Lower lobe of right lung (tissue), 2 donors: ENCODE measurements at places on chromosomes 2 and 18. TPM values are rescaled to one million over a fixed set of nuclear protein-coding genes. Genes with fewer than 3 reads are reported as not detected.

RUFY4 gene
- total RNA-seq: not detected

LHCGR gene
- 0.30 TPM for total RNA-seq

AKAIN1 gene
- not detected for total RNA-seq

ZNF516 gene
- total RNA-seq: 28.8 TPM

FABP1 gene
- total RNA-seq: not detected

TMEM178A gene
- 3.2 TPM for total RNA-seq

LIMS2 gene
- 148 TPM for total RNA-seq

HNMT gene
- total RNA-seq: 99.3 TPM

AGXT gene
- total RNA-seq: not detected

ARID5A gene
- 27.7 TPM for total RNA-seq

SKA1 gene
- 1.2 TPM for total RNA-seq

KCNK3 gene
- total RNA-seq: 26.8 TPM

CPO gene
- total RNA-seq: not detected

CXCR1 gene
- total RNA-seq: 10.4 TPM

GPR35 gene
- total RNA-seq: 4.7 TPM

NEDD4L gene
- total RNA-seq: 203 TPM

FBXO15 gene
- 4.2 TPM for total RNA-seq

DSG2 gene
- 27.6 TPM for total RNA-seq

MROH2A gene
- not detected for total RNA-seq

RAD51AP2 gene
- total RNA-seq: not detected

SERPINB4 gene
- not detected for total RNA-seq
